Stomach (tissue), 19 donors: ENCODE measurements at places on chromosomes 1 and 21. TPM values are rescaled to one million over a fixed set of nuclear protein-coding genes. Genes with fewer than 3 reads are reported as not detected.

DNA sequence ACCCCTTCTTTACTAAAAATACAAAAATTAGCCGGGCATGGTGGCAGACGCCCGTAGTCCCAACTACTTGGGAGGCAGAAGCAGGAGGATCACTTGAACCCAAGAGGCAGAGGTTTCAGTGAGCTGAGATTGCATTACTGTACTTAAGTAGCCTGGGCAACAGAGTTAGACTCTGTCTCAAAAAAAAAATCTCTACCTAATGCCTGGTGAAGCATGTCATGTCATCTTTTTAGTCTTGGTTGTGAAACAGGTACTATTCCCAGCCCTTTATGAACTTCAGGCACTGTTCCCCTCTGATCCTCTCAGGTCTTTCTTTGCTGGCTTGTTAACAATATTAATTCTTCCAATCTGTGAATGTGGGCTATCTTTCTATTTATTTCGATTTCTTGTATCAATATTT lies 22.1 kb downstream of the PRRC2C start:
- no peak overlapping the region for H3K4me3 ChIP-seq
- no peaks in the 10 kb centered on the region for H3K36me3 ChIP-seq
- H3K27me3 ChIP-seq: no peaks in the 10 kb centered on the region
- H3K27ac ChIP-seq: no peak overlapping the region
- H3K4me1 ChIP-seq: peaks cover 88% of the 10 kb centered on the region

GRCh38 chr1:27575840-27576331 lies 28.1 kb downstream of the AHDC1 start:
- peak; percentile 88 for DNase-seq
- H3K27me3 ChIP-seq: no peaks in the 10 kb centered on the region
- peak overlapping the region; percentile 50 for H3K4me3 ChIP-seq
- H3K27ac ChIP-seq: peak overlapping the region; percentile 92

- H3K27me3 ChIP-seq: no peaks in the 10 kb centered on the region
- peak; percentile 71 for DNase-seq
- H3K27ac ChIP-seq: peak overlapping the region; percentile 71
- H3K36me3 ChIP-seq: no peaks in the 10 kb centered on the region
These were observed 29.1 kb downstream of the KNCN start for GRCh38 chr1:46522184-46522968.

DNA sequence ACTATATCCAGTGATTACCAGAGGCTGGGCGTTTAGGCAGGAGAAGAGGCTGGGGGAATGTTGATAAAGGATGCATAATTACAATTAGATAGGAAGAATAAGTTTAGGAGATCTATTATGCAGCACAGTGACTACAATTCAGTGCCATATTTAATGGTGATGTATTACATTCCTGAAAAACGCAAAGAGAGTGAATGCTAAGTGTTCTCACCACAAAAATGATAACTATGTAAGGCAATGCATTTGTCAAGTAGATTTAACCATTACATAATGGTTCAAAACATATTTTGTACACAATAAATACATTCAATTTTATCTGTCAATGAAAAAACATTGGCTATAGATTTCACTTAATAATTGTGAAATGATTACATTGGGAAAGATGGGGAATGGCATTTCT lies 548.9 kb downstream of the NUF2 start:
- no peaks in the 10 kb centered on the region for H3K4me1 ChIP-seq
- H3K36me3 ChIP-seq: no peaks in the 10 kb centered on the region
- no peak overlapping the region for H3K4me3 ChIP-seq
- no peaks in the 10 kb centered on the region for H3K27me3 ChIP-seq

DPT gene
- 33.3 TPM for total RNA-seq

DNA sequence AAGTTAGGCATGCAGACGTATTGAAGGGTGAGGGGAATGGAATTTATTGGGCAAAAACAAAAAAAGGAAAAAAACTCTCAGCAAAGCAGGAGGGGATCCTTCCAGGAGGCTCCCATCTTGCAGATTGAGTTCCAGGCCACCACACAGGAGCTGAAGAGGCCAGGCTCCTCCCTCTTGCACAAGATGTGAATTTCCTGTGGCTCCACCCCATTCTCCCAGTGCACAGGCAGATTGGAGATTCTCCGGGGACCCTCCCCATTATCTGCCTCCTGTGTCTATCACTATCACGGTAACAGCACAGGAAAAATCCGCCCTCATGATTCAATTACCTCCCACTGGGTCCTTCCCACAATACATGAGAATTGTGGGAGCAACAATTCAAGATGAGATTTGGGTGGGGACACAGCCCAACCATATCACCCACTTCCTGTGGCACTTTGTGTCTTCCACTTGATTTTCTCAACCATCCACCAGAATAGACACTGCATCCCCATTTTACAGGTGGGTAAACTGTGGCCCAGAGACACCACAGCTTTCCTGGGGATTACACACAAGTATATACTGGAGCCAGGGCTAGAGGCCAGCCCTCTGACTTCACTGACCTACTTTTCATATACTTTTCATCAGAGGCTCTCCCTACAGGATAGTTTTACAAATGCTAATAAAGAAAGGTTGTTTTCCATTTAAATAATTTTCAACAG lies 18.9 kb upstream of the COL6A1 start:
- H3K4me3 ChIP-seq: no peak overlapping the region
- H3K27ac ChIP-seq: no peak overlapping the region
- no peak for DNase-seq
- H3K27me3 ChIP-seq: peaks cover 4% of the 10 kb centered on the region

GRCh38 chr1:45815667-45816458 lies 12.5 kb downstream of the MAST2 start:
- no peaks in the 10 kb centered on the region for H3K27me3 ChIP-seq
- no peaks in the 10 kb centered on the region for H3K4me1 ChIP-seq
- DNase-seq: no peak

- H3K27ac ChIP-seq: peak overlapping the region; percentile 91
- H3K4me3 ChIP-seq: peak overlapping the region; percentile 91
- H3K27me3 ChIP-seq: no peaks in the 10 kb centered on the region
- no peak for DNase-seq
- H3K36me3 ChIP-seq: no peaks in the 10 kb centered on the region
These were observed 502 bp upstream of the SLC35A3 start for GRCh38 chr1:99969260-99969728.

LIN28A gene
- not detected for total RNA-seq

DNA sequence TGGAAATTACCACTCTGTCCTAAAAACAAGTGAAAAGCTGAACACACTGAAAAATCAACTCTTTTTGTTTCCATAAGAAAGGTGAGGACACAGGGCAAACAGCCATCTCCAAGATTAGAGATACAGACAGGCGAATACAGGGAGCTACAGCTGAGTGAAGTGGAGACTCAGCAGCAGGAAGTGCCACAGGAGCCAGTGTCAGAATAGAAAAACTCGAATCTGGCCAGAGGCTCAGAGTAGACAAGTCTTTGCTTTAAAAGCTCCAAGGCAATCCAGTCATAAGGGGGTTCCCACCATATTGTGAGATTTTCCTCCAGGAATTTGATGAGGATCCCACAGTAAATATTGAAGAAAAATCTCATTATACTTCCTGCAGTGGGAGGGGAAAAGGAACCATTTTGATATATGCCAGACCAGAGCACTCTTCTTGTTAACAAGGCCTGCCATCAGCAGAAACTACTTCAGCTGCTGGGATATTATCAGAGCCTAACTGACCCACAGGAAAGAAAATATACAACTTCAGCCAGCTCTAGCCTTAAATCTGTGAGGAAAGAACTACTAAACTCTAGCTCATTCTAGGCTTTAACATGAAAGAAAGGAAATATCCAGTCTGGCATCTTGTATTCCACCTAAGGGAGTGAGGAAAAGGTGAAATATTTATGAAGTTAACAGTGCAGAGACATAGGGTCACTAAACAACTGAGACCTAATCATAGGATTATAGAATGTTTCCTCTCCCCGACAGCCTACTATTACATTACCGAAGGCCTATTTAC lies 256.2 kb upstream of the OLFM3 start:
- no peaks in the 10 kb centered on the region for H3K36me3 ChIP-seq
- H3K27ac ChIP-seq: no peak overlapping the region
- no peaks in the 10 kb centered on the region for H3K27me3 ChIP-seq

- H3K27me3 ChIP-seq: no peaks in the 10 kb centered on the region
- peaks cover 43% of the 10 kb centered on the region for H3K36me3 ChIP-seq
- H3K4me1 ChIP-seq: peaks cover 38% of the 10 kb centered on the region
- DNase-seq: peak; percentile 28
These were observed 595 bp downstream of the IL10RB start for GRCh38 chr21:33266789-33267135.

DYNLT5 gene
- total RNA-seq: not detected

GRCh38 chr1:228093050-228093906 lies 9.8 kb downstream of the C1orf35 start:
- H3K4me3 ChIP-seq: no peak overlapping the region
- peaks cover 76% of the 10 kb centered on the region for H3K4me1 ChIP-seq
- no peaks in the 10 kb centered on the region for H3K27me3 ChIP-seq
- peaks cover 35% of the 10 kb centered on the region for H3K36me3 ChIP-seq
- no peak for DNase-seq
- no peak overlapping the region for H3K27ac ChIP-seq

PPM1J gene
- 0.87 TPM for total RNA-seq

GUCA2B gene
- not detected for total RNA-seq

LYPD8 gene
- total RNA-seq: not detected

- H3K4me3 ChIP-seq: no peak overlapping the region
- H3K27me3 ChIP-seq: no peaks in the 10 kb centered on the region
- no peaks in the 10 kb centered on the region for H3K36me3 ChIP-seq
- DNase-seq: peak; percentile 29
These were observed 119.2 kb upstream of the NGF start for GRCh38 chr1:115457289-115457688.

DNA sequence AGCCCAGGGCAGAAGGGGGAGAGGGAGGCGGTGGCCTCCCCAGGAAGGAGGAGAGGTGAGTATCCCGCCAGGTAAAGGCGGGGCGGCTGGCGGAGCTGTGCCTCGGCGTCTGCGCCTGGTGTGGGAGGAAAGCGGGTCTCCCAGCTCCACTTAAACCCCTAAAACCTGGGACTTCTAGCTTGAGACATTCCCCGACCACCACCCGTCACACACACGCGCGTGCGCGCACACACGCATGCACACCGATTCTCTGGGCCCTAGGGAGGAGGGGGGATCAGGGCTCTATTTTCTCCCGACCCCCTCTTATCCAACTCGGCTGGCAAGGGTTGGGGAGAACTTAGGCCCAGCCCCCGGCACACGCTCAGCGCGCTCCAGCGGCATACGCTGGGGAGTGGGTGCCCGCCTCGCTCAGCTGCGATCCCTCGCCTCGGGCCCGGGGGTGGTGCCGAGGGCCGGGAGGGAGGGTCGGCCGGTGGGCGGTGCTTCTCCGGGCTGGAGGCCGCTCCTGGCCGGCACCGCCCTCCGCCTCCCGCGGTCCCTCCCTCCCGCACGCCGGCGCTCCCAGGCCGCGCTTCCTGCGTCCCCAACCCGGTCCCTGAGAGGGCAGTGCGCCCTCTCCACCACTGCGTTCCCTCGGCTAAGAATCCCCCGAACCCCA lies at the start of gene TMEM51:
TSS of gene TMEM51 (plus strand) at position 564 of the 658 bp plus-strand sequence. CDS start 61,341 bp downstream, outside the sequence.
- H3K4me1 ChIP-seq: peaks cover 51% of the 10 kb centered on the region
- H3K4me3 ChIP-seq: peak within 1 kb of the TSS; percentile 60
- H3K27ac ChIP-seq: peak within 1 kb of the TSS; percentile 94
- DNase-seq: peak; percentile 87
- H3K36me3 ChIP-seq: no peaks in the 10 kb centered on the region
